ENCODE measurements at places on chromosomes 7 and 10.

GRCh38 chr7:44853391-44853790 lies 5.5 kb upstream of the H2AZ2 start:
- no peaks in the 10 kb centered on the region for H3K27me3 ChIP-seq
- no peak overlapping the region for H3K27ac ChIP-seq
- H3K36me3 ChIP-seq, result no peaks in the 10 kb centered on the region

GRCh38 chr7:106855540-106856132 lies 9.4 kb upstream of the PIK3CG start:
- H3K36me3 ChIP-seq, result no peaks in the 10 kb centered on the region
- no peak overlapping the region for H3K27ac ChIP-seq
- no peaks in the 10 kb centered on the region for H3K4me1 ChIP-seq
- no peak overlapping the region for H3K4me3 ChIP-seq
- H3K27me3 ChIP-seq, result no peaks in the 10 kb centered on the region

- peak; percentile 86 for DNase-seq
- peaks cover 14% of the 10 kb centered on the region for H3K27me3 ChIP-seq
- H3K4me3 ChIP-seq, result no peak overlapping the region
- H3K27ac ChIP-seq, result no peak overlapping the region
- H3K4me1 ChIP-seq, result peaks cover 5% of the 10 kb centered on the region
- H3K36me3 ChIP-seq, result no peaks in the 10 kb centered on the region
These were observed 11.8 kb upstream of the DRGX start for GRCh38 chr10:49407552-49408137.

GRCh38 chr10:80461208-80462183 lies 7.4 kb downstream of the TSPAN14 start:
- no peak for DNase-seq
- peaks cover 58% of the 10 kb centered on the region for H3K4me1 ChIP-seq
- no peaks in the 10 kb centered on the region for H3K27me3 ChIP-seq
- no peaks in the 10 kb centered on the region for H3K36me3 ChIP-seq
- H3K4me3 ChIP-seq, result no peak overlapping the region

GRCh38 chr10:29319205-29319781 lies 30.4 kb downstream of the LYZL1 start:
- H3K27me3 ChIP-seq, result no peaks in the 10 kb centered on the region
- no peak for DNase-seq
- H3K4me3 ChIP-seq, result no peak overlapping the region
- H3K27ac ChIP-seq, result no peak overlapping the region
- H3K36me3 ChIP-seq, result no peaks in the 10 kb centered on the region

DNA sequence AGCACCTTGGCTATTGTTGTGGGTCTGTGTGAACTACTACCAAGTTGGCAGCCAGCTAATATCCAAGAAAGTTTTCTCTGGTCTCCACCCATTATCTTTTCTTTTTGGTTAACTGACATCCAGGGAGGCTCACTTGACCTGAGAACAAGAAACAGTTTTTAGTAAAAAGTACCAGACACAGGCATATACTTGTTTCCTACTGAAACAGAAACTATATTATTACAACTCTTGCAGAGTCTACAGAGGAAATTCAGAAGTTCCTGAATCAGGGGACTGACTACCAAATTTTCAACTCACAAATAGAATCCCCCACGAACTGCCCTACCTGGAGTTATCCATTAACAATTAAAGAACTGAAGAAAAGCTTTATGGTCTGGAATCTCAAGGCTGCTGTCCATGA lies 168.9 kb downstream of the KCND2 start:
- H3K36me3 ChIP-seq, result no peaks in the 10 kb centered on the region
- no peak overlapping the region for H3K4me3 ChIP-seq
